Muscle of leg (tissue), 16 donors: ENCODE measurements at places on chromosomes 7 and 10.
A peak's percentile ranks its signal among the peaks of the same experiment; 100 is the strongest.

DNA sequence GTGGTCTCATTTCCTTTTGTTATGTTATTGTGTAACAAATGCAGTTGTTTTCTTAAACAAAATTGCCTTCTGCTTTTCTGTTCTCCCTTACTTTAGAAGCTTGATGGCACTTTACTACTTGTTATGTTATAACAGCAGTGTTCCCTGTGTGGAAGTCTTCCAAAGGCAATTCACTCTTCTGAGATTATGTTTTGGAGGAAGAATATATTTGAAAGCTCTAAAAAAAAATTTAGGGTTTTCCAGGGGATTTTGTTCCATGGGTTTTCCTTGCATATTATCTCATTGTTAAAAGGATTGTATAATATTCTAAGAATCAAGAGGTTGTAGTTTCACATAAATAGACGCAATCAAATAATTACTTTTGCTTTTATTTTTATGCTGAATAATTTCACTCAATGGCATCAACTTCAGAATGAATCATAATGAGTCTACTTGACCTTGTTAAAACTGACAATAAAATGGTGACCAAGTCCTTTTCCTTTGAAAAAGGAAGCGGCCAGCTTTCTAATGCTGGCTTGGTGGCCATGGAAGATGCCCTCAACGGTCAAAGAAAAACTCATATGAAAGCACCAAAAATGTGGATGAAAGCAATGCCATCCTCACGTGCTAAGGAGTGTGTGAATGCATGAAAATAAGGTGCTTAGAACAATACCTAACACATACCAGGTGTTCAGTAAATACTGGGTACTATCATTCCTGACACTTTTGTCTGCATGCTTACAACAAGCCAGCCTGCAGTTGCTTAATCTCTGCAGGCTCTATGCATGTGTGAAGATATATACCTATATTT is 92.4 kb upstream of the KLF6 start:
- DNase-seq, result peak; percentile 86
- H3K4me3 ChIP-seq, result no peak overlapping the region
- no peaks in the 10 kb centered on the region for H3K27me3 ChIP-seq
- H3K27ac ChIP-seq, result no peak overlapping the region

- H3K36me3 ChIP-seq, result no peaks in the 10 kb centered on the region
- H3K4me1 ChIP-seq, result no peaks in the 10 kb centered on the region
- no peak overlapping the region for H3K4me3 ChIP-seq
- DNase-seq, result no peak
Measured at GRCh38 chr7:111697771-111698170, 135.5 kb upstream of the IMMP2L start.

GRCh38 chr10:60172363-60172990 is 217.2 kb downstream of the ANK3 start:
- H3K27me3 ChIP-seq, result no peaks in the 10 kb centered on the region
- H3K36me3 ChIP-seq, result no peaks in the 10 kb centered on the region
- no peak overlapping the region for H3K27ac ChIP-seq
- H3K4me3 ChIP-seq, result no peak overlapping the region
- no peak for DNase-seq

DNA sequence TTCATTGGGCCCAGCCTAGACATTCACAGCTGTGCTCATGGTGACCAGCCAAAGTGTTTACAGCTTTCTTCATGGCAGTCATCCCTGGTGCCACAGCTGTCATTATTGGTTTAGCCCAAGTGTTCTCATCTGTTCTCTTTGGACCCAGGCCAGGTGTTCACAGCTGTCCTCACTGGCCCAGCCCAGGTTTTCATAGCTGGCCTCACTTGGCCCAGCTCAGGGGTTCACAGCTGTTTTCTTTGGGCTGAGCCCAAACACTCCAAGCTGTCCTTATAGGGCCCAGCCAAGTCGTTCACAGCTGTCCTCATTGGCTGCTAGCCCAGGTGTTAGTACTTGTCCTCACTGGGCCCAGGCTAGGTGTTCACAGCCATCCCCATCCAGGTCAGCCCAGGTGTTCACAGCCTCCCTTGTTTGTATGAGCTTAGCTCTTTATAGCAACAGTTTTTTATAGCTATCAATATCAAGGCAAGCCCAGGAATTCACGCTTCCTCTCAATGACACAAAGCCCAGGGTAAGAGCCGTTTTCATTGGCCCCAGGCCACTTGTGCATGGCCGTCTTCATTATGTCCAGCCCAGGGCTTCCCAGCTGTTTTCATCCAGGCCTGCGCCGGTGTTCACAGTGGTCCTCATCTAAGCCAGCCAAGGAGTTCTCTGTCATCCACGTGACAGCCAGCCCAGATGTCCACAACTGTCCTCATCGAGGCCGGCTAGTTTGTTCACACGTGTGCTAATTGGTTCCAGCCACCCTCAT is 11.6 kb downstream of the FRG2B start:
- H3K4me3 ChIP-seq, result no peak overlapping the region
- H3K36me3 ChIP-seq, result no peaks in the 10 kb centered on the region
- no peak overlapping the region for H3K27ac ChIP-seq
- peak; percentile 10 for DNase-seq
- H3K27me3 ChIP-seq, result peaks cover 4% of the 10 kb centered on the region

DNA sequence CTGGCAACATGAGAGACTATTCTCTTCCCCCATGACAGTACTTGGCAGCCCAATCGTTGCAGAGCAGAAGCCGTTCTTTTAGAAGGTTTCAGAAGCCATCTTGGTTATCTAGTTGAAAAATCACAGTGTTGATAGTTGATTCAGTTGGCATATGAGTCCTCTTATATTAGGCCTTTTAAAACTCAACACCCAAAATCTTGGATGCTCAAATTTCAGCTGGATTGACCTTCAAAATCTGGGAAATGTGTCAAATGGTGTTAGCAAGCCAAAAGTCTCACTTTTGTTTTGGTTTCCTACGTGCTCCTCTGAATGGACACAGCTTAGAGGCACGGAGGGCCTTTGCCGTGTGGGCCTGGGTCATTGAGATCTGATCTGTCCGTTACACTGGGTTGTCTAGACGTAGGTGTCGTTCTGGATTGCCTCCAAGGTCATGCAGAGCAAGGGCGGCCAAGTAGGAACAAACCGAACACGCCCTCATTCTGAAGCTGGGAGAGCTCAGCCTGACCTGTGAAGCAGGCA is 59.3 kb upstream of the BMPER start:
- no peak overlapping the region for H3K27ac ChIP-seq
- H3K4me1 ChIP-seq, result peaks cover 6% of the 10 kb centered on the region
- no peak for DNase-seq
- H3K4me3 ChIP-seq, result no peak overlapping the region

DNA sequence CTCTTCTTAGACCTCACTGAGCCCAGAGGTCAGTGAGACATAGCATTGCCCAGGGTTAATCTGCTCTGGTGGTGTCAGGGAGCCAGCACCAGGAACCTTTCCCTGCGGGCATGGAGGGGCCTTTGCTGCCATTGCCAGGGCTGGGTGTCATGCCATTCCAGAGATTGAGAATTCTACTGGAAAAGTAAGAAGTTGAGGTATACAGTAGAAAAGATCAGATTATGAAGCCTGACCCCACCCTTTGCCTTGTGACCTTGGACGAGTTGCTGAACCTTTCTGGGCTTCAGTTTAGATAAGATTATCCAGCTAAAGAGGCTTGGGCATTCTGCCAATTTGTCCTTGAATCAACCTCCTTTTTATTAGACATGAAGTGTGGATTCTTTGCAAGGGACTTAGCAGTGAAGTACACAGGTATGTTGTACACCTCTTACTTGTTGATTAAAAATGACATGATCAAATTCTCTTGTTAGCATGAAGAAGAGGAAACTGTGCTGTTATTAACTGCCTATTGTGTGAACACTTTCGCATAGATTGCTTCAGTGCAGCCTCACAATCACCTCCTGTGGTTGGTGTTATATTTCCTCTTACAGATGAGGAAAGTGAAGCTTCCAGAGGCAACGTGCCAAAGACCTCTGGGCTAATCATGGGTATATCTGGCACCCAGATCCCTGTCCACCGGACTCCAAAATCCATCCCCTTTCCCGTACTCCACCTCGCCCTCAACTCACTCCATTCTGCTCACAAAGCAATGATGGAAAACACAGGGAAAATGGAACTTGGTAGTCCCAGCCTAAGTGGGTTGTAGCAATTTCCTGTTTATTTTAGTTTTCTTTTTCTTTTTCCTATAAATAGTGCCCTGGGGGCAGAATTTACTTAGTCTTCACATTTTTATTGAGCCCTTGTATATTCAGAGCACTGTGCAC is 151.3 kb downstream of the CAMK1D start:
- H3K27me3 ChIP-seq, result no peaks in the 10 kb centered on the region
- peaks cover 23% of the 10 kb centered on the region for H3K4me1 ChIP-seq
- DNase-seq, result no peak
- no peak overlapping the region for H3K27ac ChIP-seq

DNA sequence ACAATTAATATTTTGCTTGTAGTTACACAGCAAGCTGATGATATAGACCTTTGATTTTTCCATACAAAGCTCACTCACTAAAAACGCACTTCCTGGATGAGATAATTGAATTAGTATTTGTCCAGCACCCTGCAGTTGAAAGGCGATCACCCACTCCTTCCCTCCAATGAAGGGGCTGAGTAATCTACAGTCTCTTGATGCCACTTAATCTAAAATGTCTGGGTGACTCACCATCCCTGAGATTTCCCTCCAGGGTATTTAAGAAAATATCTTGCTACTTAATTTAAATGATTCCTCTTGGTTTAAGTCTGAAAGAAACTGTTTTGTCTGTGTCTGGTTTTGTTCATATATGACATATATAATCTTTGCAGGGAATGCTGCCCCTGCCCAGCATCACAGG is 515.3 kb downstream of the GRID1 start:
- peaks cover 5% of the 10 kb centered on the region for H3K4me1 ChIP-seq
- H3K27ac ChIP-seq, result no peak overlapping the region
- H3K36me3 ChIP-seq, result no peaks in the 10 kb centered on the region
- no peak overlapping the region for H3K4me3 ChIP-seq
- no peaks in the 10 kb centered on the region for H3K27me3 ChIP-seq

DNA sequence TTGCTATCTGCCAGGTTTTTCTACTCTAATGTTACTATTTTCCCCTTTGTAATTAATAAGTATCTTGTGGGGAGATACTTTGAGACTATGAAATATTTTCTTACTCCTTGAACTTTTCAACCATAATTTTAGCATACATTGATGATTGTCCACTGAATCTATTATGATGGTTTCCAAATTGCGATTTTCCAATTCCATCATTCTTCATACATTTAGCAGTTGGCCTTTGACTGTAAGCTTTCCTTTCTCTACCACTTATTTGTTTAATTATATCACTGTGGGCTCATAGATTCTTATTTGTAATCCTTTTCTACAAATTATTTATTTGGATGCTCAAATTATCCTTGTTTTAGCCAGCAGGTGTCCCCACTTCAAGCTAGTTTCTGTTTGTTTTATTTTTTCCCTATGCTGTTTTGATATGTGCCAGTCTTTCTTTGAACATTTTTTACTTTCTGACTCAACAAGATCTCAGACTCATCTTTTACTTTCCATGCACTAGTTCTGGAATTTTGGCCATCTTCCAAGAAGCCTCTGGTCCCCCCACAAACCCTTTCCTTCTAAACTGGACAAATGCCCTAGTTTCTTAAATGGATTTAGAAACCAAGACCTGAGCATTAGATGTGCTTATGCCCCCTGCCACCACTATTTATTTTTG is 11.4 kb upstream of the MRPS16 start:
- no peaks in the 10 kb centered on the region for H3K36me3 ChIP-seq
- H3K4me3 ChIP-seq, result no peak overlapping the region
- H3K27ac ChIP-seq, result no peak overlapping the region
- H3K27me3 ChIP-seq, result peaks cover 3% of the 10 kb centered on the region
- H3K4me1 ChIP-seq, result no peaks in the 10 kb centered on the region
- peak; percentile 17 for DNase-seq

DNA sequence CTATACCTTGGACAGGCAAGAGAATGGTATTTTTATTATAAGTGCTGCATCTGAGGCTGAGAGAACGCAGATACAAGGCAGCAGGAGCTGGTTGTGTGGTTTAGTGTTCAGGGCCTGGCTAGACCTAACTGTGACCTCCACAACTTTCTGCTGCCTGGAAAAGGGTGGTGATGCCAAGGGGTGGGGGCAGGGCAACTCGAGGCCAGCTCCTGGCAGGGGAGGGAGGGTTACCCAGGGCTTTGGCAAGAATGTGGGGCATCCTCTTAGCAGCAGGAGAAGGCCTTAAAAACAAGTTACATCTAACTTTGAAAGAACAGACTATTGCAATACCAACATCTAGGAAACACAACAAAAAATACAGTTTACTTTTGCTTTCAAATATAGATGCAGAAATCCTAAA is 13.0 kb downstream of the MXI1 start:
- no peaks in the 10 kb centered on the region for H3K27me3 ChIP-seq
- no peak for DNase-seq
- H3K4me1 ChIP-seq, result peaks cover 23% of the 10 kb centered on the region
- no peak overlapping the region for H3K4me3 ChIP-seq
- H3K36me3 ChIP-seq, result no peaks in the 10 kb centered on the region

GRCh38 chr7:70072220-70072619 is 473.9 kb downstream of the AUTS2 start:
- H3K4me1 ChIP-seq, result peaks cover 12% of the 10 kb centered on the region
- peak; percentile 80 for DNase-seq
- H3K36me3 ChIP-seq, result no peaks in the 10 kb centered on the region
- no peak overlapping the region for H3K4me3 ChIP-seq
- no peaks in the 10 kb centered on the region for H3K27me3 ChIP-seq

DNA sequence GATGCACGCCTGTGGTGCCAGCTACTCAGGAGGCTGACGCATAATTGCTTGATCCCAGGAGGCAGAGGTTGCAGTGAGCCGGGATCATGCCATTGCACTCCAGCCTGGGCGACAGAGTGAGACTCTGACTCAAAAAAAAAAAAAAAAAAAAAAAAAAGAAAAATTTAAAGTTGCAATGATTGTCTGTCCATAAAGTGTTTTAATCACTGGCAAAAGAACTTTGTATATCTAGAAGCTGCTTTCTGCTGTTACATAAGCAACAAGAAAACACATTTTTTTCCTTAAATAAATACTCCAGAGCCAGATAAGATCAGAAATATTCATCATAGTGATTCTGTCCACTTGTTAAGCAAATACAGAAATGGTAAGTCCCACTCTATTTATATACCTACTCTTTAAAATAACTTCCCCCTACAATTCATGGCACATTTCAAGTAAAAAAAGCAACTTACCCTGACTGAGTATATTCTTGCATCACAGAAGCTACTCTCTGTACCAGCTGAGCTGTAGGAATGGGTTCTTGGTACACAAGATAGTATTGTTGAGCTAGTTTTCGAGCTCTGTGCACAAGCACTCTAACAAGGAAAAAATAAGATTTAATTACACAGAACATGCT is 7.6 kb downstream of the PSMA2 start:
- peaks cover 27% of the 10 kb centered on the region for H3K36me3 ChIP-seq
- H3K4me3 ChIP-seq, result no peak overlapping the region
- no peak for DNase-seq
- no peaks in the 10 kb centered on the region for H3K27me3 ChIP-seq
- no peaks in the 10 kb centered on the region for H3K4me1 ChIP-seq
- no peak overlapping the region for H3K27ac ChIP-seq
